ENCODE measurements at places on chromosomes 4 and X. TPM values are rescaled to one million over a fixed set of nuclear protein-coding genes. Genes with fewer than 3 reads are reported as not detected.

- H3K4me3 ChIP-seq, result no peak overlapping the region
- no peak overlapping the region for H3K27ac ChIP-seq
- H3K36me3 ChIP-seq, result no peaks in the 10 kb centered on the region
- no peaks in the 10 kb centered on the region for H3K4me1 ChIP-seq
These were observed 39.2 kb downstream of the POLA1 start for GRCh38 chrX:24732766-24733500.

DNA sequence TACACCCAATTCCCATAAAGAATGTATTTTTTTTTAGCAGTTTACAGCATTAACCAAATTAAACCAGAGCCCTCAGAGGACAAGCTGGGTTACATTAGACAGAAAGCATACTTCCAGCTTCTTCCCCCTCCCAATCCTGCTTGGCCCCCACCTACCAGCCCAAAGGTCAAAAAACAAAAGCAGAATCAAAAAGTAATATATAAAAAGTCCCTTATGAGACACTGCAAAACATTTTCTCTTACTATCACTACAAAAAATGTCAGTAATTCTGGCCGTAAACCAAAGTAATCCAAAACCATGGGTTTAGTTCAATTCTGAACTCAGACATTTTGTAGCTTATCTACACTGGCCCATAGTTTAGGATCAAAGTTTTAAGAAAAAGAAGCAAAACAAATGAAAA is 38.0 kb downstream of the APBB2 start:
- no peaks in the 10 kb centered on the region for H3K27me3 ChIP-seq
- peak overlapping the region; percentile 14 for H3K27ac ChIP-seq
- peaks cover 9% of the 10 kb centered on the region for H3K4me1 ChIP-seq
- H3K4me3 ChIP-seq, result no peak overlapping the region
- no peaks in the 10 kb centered on the region for H3K36me3 ChIP-seq

BEND4 gene
- 0.03 TPM for total RNA-seq

- H3K27me3 ChIP-seq, result no peaks in the 10 kb centered on the region
- DNase-seq, result no peak
- no peak overlapping the region for H3K27ac ChIP-seq
- H3K4me3 ChIP-seq, result no peak overlapping the region
- H3K4me1 ChIP-seq, result no peaks in the 10 kb centered on the region
These were observed 3.7 kb downstream of the BLOC1S4 start for GRCh38 chr4:6719611-6720179.
